Activated CD4-positive, alpha-beta T cell treated with anti-CD3 and anti-CD28 coated beads for 48 hours (primary cell): ENCODE measurements at places on chromosomes 6 and 20.
A peak's percentile ranks its signal among the peaks of the same experiment; 100 is the strongest.

DNA sequence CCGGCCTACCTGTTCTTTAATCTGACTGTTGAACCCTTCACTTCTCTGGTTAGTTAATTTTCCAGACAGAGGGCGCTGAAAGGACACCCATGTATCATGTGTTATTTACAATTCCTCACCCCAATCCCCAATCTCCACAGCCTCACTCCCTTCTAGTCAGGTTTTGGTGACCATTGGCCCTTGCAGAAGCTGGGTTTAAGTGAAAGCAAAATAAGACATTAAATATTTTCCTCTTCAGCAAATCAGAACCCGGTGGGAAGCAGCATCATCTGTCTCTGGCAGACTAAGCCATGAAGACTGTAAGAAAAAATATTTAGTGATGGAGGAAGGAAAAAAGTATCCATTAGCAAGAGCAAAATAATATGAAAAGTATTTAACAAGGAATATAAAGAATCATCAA lies 9.4 kb upstream of the HLA-DQA1 start:
- peak; percentile 22 for DNase-seq

DNA sequence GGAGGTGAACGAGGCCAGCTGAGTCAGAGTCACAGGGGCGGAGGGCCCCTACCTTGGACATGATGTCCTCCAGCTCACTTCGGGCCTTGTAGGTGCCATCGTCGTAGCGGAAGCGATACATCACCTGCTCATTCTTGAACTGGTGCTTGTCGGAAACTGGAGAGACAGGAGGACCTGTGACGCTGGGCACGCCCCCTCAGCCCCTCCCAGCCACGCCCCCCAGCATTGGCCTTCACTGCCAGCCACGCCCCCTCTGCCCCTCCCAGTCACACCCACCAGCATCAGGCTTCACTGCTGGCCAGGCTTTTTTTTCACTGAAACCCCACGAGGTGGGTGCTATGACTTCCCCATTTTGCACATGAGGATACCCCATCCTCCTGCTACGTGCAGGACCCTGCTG lies 148.2 kb downstream of the PREX1 start:
- no peak for DNase-seq

DNA sequence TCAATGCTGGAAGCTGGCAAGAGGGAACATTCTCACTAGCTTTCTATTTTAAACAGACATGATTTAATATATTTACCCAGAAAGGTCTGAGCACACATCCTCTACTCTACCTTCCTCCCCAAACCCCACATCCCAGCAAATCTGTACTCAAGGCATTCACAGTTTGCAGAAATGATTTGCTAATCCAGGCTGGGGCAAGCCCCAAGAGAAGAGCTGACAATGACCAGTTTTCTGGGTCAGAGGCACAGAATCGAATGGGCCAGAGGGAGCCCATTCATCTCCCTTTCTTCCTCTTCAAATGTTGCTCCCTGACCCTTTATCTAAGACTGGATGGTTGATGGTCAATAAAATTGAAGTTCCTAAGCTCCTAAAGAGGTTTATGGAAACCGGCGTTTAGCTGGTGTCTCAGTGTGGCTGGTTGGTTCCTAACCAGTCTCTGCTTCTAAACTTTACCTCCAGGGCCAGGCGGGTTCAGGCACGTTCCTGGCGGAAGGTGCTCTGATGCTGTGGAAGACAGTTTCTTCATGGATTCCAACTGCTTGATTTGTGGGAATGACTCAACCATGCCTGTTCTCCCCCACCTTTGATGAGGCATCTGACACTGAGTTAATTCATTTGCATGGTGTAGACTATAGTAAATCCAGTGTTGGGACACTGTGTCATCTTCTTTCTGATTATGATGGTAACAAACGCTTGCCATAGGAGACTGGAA lies 96.4 kb upstream of the IYD start:
- DNase-seq = no peak

GRCh38 chr20:62357681-62358080 lies 9.4 kb downstream of the LAMA5 start:
- DNase-seq = no peak

GRCh38 chr6:87068795-87069194 lies 26.1 kb downstream of the CGA start:
- no peak for DNase-seq

GRCh38 chr6:5670381-5670780 lies 336.3 kb downstream of the NRN1 start:
- DNase-seq = no peak

DNA sequence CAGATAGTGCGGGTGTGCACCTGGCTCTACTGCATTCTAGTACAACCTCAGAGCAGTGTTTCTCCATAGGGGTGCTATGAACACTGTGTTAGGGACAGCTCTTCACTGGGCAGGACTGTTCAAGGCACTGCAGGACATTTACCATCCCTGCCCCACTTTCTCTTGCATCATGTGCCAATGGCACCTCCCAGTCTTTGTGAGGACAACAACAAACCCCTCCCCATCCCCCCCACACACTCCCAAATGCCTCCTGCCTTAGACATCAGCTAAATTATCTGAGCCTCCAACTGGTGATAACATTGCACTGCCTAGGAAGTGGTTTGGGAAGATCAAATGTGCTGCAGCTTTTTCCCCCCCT lies 98.9 kb downstream of the FYN start:
- no peak for DNase-seq

- no peak for DNase-seq
These were observed 213.0 kb upstream of the FAM83B start for GRCh38 chr6:54633601-54634000.

DNA sequence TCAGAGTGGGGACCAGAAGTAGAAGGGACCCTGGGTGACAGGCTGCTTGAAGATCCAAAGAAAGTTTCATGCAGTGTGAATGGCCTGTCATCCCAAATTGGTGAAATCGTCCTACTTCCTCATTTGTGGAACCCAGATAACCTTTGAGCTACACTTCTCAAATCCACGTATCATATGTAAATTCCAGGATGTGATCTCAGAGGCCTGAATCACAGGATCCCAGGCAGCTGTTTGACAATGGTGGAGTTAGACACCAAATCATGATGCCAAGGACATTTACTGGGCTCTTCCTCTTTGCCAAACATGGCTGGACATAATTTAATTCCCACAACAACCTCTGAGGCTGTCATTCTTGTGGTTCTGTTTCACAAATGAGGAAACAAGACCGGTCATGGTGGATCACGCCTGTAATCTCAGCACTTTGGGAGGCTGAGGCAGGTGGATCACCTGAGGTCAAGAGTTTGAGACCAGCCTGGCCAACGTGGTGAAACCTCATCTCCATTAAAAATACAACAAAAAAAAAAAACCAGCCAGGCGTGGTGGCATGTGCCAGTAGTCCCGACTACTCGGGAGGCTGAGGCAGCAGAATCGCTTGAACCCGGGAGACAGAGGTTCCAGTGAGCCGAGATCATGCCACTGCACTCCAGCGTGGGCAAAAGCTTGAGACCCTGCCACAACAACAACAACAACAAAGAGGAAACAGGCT lies 39.9 kb upstream of the TTPAL start:
- no peak for DNase-seq
